Foreskin melanocyte (primary cell): ENCODE measurements at places on chromosomes 5 and 9.

DNA sequence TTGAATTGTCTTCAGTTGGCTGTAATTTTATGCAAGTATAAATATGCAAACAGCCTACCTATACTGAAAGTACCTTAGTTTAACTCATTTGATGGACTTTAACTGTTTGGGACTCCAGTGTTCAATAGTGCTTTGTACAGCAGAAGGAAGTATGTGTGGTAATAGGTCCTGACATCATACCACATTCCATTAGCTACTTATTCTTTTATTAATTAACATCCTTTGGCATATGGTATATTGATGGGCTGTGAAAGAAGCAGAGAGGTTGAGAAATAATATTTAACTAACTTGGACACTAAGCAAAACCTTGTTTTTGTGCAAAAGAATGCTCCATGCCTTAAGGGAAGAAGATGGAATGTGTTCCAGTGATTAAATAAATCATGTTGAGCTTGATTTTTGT, 97.6 kb upstream of the SEMA6A start:
- DNase-seq, result peak; percentile 28

- no peak for DNase-seq
These were observed 5.9 kb upstream of the RPS6 start for GRCh38 chr9:19385786-19386501.

DNA sequence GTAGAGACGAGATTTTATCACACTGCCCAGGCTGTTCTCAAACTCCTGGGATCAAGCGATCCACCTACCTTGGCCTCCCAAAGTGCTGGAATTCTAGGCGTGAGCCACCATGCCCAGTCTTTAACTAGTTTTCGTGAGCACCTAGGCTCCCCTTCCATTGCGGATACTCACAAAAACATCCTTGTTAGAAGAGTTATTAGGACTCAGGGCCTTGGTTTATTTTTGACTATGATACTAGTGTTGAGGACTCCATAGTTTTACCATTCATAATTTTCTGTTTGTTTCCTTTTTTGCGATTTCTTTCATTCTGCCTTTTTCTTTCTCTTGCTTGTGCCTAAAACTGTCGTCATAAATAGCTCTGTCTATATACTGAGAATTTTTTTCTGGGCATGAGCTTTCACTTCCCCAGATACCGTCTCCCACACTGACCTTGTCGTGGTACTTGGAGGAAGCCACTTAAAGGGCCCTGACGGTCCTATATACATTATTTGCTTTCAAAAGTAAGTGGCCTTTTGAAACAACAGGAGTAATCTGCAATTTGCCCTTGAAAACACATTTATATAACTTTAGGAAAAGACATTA, 5.2 kb downstream of the F2R start:
- no peak for DNase-seq

DNA sequence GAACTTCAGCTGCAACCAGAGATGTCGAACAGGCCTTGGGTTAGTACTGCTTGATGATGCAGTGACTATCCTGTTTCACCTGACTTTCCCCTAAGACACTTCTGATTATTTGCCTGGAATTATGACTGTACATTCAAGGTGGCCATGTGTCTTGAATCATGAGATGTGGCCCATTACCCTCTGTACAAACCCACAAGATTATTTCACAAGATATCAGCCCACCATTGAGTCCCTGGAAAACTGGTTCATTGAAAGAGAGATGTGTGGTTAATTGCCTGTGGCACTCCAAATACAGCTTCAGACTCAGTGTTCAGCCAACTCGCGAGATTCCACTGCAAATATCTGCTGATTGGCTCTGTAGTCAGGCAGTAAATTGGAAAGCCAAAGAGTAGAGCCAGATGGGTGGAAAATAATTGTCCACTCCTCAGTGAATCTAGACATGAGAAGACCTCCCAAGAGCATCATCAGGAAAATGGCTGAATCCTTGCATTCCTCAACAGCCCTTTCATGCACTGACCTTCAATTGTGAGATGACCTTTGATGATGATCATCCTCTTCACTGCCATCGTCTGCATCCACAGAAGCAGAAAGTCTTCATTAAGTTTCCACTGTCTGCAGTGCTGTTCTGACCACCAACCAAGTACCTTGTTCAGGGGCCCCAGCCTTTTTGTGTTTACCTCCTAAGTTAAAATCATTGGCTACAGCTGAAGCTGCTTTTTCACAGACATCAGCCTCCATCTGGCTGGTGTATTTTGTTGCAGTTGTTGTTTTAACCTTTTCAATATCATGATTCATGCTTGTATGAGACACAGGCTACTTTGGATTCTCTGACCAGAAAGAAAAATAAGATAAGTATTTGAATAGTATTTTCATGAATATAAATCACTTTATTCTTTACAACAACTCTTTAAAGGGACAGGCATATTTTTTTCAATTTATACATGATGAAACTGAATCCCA, 75.2 kb downstream of the ESM1 start:
- no peak for DNase-seq

DNA sequence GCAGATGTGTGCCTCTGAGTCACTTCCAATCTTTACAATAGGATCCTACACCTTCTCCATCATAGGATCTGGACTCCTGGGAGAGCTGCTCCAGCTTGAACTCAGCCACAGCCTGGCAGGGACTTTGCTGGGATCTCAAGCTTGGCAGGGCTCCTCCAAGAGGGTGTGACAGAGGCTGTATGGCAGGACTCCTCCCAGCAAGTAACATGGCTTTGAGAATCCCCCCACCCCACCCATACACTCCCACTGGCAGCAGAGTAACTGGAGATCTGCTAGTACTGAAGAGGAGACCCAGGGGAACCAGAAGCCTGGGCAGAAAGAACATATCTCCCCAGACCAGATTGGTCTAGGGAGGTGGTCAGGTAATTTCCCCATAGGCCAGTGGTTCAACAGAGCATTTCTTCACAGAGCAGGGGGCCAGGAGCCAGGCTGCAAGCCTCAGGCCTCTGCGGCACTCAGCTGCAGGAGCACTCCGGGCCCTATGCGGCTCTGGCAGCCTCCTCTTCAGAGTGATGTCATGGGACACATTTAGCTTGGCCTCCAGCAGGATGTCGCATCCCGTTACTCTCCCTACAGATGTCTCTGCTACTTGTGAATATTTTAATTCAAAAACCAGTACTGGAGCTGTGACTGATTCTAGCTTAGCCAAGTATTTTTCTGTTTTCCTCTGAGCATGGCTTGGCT, 1.7 kb upstream of the ACSL6 start:
- no peak for DNase-seq

DNA sequence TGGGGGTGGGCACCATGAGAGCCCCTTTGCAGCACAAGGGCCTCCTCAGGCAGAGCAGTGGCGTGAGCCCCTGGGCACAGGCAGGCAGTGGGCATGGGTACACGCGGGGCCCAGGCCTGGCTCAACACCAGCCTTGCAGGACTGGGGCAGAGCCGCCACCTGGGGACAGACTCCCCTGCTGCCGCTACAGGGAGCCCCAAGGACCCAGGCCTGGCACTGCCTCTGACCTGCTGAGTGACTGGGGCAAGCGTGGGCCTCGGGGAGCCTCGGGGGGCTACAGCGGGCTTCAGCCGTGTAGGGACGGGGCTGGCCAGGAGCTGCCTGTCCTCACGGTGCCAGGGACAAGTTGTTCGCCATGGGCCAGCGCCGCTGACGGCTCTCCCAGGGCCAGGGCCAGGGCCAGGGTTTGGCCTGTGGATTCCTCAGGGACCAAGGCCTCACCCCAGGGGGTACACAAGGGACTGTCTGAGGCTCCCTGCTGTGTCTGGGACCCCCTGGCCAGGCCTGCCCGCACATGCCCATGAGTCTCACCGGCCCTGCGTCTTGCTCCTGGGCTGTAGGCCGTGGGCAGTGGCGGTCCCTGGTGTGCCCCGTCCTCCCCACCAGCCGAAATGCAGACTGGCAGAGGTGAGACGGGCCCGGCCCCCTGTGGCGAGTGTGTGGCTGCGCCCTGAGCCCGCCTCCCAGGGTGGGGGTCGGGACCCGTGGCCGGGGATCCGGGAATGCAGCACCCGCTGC, 42.5 kb downstream of the KCNT1 start:
- DNase-seq, result no peak

DNA sequence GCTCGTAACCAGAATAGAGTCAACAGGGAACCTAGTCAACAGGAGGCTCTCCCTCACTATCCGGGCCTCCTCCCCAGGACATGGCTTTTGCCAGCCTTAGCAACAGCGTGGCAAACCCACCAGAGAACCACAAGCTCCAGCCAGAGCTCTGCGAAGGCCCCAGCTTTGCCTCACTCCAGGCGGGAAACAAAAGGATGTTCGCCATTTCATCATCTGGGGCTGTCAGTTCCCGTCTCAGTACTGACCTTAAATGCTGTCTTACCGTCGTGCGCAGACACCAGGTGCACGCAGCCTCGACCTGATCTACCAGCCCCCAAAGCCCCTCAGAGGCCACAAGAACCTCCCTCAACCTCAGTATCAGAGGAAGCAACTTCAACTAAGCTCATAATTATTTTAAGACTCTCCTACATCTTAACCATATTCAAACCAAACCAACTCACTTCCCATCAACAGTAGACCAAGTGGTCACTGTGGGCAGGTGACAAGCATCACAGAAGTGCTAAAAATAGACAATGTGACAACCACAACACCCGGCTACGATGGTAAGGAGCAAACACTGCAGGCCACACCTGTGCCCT, 71.4 kb downstream of the SEMA4D start:
- DNase-seq, result no peak

GRCh38 chr5:42555797-42556196, 132.6 kb downstream of the GHR start:
- no peak for DNase-seq

GRCh38 chr5:39466846-39467245, 42.1 kb upstream of the DAB2 start:
- peak; percentile 85 for DNase-seq

- no peak for DNase-seq
These were observed 18.4 kb upstream of the DEPDC1B start for GRCh38 chr5:60718166-60718892.

DNA sequence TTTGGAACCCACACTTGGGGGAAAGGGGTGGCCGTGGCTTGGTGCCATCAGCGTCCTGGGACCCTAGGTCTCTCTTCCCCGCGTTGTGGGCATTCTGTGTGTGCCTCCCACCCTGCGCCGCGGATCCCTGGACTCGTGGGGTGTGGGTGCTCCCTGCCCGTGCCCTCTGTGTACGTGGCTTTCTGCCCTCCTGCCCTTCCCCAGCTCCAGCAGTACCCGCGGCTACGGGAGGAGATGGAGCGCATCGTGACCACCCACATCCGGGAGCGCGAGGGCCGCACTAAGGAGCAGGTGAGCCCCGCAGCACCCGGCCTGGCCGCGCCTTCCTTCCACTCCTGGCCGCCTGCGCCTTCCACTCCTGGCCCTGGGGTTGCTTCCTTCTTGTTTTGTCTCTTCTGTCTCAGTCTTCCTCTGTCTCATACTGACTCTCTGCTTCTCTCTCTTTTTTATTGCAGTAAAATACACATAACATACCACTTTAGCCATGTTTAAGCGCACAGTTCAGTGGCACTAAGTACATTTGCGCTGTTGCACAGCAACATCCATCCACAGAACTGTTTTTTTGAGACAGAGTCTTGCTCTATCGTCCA, 30.7 kb downstream of the DNM1 start:
- no peak for DNase-seq

- DNase-seq, result no peak
These were observed 12.3 kb downstream of the DCAF10 start for GRCh38 chr9:37812773-37813379.

- no peak for DNase-seq
These were observed 254.5 kb downstream of the DEPDC1B start for GRCh38 chr5:60445427-60445826.

DNA sequence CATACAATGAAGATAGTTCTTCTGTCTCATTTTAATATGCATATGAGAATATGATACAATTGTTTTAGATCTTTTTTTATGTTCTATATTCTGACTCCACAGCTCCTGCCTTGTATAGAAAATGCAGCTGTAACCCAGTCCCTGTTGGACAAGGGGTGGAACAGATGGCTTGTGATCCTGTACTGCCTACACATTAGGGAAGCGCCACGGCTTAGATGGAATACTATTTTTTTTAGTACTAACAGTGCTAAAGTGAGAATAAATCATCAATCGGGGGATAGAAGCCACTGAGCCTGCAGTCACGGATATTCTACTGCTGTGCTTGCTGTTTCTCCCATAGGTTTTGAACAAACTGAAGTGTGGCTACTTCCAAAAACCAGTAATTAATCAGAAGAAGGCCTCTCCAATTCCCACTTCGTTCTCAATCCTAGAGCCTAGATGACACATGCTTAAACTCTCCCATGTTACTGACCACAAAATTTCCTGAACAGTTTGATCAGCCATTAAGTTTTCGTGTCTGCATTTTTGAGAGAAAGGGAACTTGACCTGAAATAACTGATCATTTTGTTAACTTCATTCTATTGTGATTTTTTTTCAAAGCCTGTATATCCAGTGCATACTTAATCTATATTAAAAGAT, 150.3 kb downstream of the CDH18 start:
- no peak for DNase-seq

DNA sequence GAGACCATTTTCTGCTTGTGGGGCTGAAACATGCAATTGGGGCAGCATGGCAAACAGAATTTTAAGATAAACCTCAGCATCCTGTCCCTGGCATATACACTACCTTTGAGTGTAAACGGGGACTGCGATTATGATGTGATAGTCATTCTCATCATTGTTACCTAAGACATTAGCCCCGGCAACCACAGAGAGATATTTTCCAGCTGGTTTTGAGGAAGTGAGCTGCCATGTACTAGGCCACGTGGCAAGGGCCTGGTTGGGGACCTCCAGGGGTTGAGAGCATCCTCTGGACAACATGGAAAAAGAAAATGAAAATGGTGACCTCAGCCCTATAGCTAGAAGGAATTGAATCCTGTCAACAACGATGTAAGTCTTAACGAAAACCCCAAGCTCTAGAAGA, 623.6 kb upstream of the CDH18 start:
- no peak for DNase-seq

DNA sequence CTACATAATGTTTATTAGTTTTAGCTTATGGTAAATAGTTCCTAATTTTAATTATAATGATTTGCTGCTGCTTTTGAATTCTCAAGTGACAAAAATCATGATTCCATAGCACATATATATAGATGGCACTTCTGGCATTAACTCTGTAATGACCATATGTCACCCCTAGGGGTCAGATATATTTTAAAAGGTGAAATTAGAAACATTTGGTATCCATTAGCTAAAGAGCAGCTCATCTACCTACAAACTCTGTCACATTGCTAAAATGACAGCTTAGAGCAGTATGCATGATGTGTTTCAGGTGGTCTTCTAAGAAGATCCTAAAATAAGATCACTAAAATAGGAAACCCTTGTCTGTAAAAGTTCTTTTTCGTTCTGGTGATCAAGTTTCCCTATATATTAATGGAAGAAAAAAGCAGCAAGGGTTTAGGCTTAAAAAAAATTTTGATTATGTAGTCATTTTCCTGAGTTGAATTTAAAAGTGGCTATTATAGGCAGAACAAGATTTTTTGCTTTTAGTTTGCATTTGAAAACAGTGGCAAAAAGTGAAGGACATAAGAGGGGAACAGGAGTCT, 157.7 kb upstream of the POU5F2 start:
- no peak for DNase-seq
